ENCODE measurements at places on chromosomes 7 and 10.

DNA sequence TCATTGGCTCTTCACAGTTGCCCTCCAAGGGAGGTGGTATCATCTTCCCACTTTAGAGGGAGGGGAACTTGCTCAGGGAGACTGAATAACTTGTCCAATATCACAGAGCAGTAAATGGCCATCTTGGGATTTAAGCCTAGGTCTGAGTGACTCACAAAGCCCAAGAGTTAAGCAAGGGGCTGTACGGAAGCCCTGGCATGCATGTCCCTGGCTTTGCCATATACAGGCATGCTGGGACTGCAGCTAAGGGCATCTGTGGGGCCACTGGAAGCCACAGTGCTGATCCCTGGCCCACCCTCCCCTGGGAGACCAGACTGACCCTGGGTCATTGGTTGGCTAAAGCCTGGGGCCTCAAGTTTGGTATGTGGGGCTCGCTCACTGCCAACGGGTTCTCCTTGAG lies 3.1 kb downstream of the VSIR start:
- peak; percentile 80 for DNase-seq

GRCh38 chr7:95693551-95694333 lies 78.6 kb upstream of the DYNC1I1 start:
- peak; percentile 20 for DNase-seq

DNA sequence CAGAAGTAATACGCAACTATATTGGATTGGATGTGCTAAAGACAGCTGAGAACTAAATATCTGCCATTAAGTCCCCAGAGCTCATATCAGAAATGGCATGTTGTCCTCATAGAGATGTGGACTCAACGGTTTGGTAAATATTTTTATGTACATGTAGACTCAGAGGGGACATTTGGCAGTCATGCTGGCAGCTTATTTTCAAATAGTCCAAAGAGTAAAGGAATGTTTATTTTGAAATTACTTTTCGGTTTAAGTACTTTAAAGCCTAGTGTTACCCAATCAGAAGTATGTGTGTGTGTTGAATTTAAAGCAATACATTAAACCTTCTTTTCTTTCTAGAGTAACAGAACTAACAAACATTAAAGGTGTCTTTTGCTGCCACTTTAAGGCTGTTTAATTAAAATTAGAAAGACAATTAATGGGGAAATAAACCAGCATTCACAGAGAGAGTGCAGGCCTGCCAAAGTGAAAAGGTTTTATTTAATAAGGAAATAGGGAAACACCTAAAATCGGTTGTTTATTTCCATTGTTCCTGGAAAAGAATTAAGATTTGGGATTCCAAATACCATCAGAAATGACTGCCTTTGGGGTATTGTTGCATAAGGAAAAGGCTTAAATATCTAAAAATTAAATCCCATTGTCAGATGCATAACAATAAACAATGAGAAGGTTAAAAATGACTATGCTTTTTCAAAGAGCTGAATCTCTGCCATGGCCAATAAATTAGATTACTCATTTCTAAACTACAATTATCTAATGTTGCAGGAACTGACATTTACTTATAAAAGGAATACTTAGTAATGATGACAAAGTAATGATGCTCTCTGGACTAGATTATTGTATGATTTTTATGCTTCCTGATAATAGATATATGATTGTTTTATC lies 113.4 kb upstream of the AHR start:
- peak; percentile 19 for DNase-seq

DNA sequence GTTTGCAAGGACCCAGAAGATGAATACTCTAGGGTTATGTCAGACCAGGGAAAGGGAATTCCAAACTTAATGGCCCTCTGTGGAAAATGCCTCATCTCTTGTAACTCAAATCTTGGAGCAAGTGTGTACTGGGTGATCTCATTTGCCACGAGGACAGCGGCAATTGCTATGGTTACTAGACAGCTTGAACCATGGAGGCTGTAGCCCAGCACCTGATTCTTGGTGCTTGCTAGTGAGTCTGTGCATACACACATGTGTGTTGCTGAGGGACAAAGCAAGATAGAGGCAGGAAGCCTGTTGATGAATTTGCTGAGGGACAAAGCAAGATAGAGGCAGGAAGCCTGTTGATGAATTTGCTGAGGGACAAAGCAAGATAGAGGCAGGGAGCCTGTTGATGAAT lies 58.6 kb upstream of the FEZF1 start:
- DNase-seq: no peak

- DNase-seq: no peak
Measured at GRCh38 chr7:23472956-23473843, 2.9 kb upstream of the IGF2BP3 start.

Data from inflammatory macrophage treated with lipopolysaccharide for 4 hours (primary cell).